CD4-positive, alpha-beta T cell (primary cell): ENCODE measurements at places on chromosomes 3 and 15. TPM values are rescaled to one million over a fixed set of nuclear protein-coding genes. Genes with fewer than 3 reads are reported as not detected.

GRCh38 chr3:134426660-134427181, 52.5 kb upstream of the AMOTL2 start:
- H3K4me3 ChIP-seq: no peak overlapping the region
- H3K4me1 ChIP-seq: no peaks in the 10 kb centered on the region
- no peaks in the 10 kb centered on the region for H3K36me3 ChIP-seq
- no peak overlapping the region for H3K27ac ChIP-seq
- no peak for DNase-seq

The AMIGO3 gene
- 0.82 TPM for total RNA-seq

GRCh38 chr15:32656091-32656490, 14.6 kb downstream of the SCG5 start:
- H3K36me3 ChIP-seq: no peaks in the 10 kb centered on the region
- no peak overlapping the region for H3K4me3 ChIP-seq
- no peak for DNase-seq
- peaks cover 3% of the 10 kb centered on the region for H3K4me1 ChIP-seq
- no peak overlapping the region for H3K27ac ChIP-seq

- no peaks in the 10 kb centered on the region for H3K27me3 ChIP-seq
- no peak for DNase-seq
- no peak overlapping the region for H3K4me3 ChIP-seq
- no peaks in the 10 kb centered on the region for H3K36me3 ChIP-seq
- H3K27ac ChIP-seq: no peak overlapping the region
- H3K4me1 ChIP-seq: no peaks in the 10 kb centered on the region
Observed at GRCh38 chr3:15815696-15816095, 17.9 kb upstream of the ANKRD28 start.

GRCh38 chr3:181719991-181720680, 8.4 kb downstream of the SOX2 start:
- H3K4me1 ChIP-seq: no peaks in the 10 kb centered on the region
- H3K4me3 ChIP-seq: no peak overlapping the region
- H3K36me3 ChIP-seq: no peaks in the 10 kb centered on the region
- peaks cover 98% of the 10 kb centered on the region for H3K27me3 ChIP-seq
- no peak for DNase-seq
- H3K27ac ChIP-seq: no peak overlapping the region

The CAV3 gene
- total RNA-seq: not detected

DNA sequence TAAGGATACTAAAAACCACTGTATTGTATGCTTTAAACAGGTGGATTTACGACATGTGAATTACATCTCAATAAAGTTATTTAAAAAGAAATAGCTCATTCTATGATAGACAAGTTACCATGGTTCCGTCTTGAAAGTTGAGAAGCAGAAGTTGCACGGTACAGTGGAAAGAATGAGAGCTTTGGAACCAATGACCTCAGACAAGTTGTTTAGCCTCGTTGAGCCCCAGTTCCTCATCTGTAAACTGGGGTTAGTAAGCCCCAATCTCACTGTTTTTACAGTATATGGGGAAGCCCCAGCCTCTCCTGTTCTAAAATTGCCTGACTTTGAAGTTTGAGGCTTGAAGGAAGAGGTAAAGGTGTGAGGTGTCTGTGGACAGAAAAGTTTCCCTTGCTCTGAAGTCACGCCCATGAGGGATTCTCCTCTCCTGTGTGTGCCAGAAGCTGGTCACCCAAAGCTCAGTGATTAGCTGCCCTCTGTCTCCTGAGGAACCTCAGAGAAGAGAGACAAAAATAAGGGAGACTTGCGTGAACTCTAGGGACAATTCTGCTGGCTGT, 10.0 kb downstream of the CRYGS start:
- no peaks in the 10 kb centered on the region for H3K27me3 ChIP-seq
- no peak for DNase-seq
- H3K36me3 ChIP-seq: peaks cover 4% of the 10 kb centered on the region
- H3K4me1 ChIP-seq: peaks cover 30% of the 10 kb centered on the region
- H3K4me3 ChIP-seq: no peak overlapping the region

GRCh38 chr3:52754373-52754772, 16.4 kb downstream of the NEK4 start:
- no peaks in the 10 kb centered on the region for H3K4me1 ChIP-seq
- DNase-seq: no peak
- no peak overlapping the region for H3K4me3 ChIP-seq
- H3K36me3 ChIP-seq: peaks cover 50% of the 10 kb centered on the region
- H3K27me3 ChIP-seq: no peaks in the 10 kb centered on the region
- no peak overlapping the region for H3K27ac ChIP-seq

GRCh38 chr3:54574906-54575617, 352.8 kb downstream of the LRTM1 start:
- no peak overlapping the region for H3K4me3 ChIP-seq
- H3K27ac ChIP-seq: no peak overlapping the region
- no peaks in the 10 kb centered on the region for H3K36me3 ChIP-seq
- DNase-seq: no peak
- no peaks in the 10 kb centered on the region for H3K27me3 ChIP-seq
